ENCODE measurements at places on chromosomes 2 and 18.

- DNase-seq: no peak
These were observed 158.3 kb downstream of the ZFP36L2 start for GRCh38 chr2:43068041-43068533.

DNA sequence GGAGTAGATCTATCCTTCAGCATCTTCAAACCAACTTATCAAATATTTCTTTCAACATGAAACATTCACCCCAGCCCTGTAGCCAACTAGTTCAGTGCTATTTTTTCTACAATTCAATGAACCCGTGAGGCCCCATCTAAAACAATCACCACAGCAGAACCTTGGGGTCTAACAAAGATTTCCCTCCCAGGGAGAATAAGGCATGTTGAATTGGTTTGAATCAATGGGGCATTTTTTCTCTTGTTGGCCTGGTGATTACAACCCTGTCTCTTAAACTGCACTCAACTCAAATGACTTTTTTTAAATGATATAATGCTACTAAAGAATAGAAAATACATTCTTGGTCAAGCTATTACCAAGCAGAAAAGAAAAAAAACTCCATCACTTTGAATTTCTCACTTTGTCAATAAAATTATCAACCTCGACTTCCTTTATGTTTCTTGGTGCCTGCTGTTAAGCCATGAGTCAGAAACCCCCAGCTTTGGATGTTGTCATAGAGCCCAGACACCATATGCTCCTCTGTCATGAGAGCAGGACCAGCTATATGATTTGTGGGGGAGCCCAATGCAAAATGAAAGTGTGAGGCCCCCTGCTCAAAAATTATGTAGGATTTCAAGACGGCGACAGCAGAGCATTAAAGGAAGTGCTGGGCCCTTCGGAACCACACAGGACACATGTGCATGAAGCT is 282.4 kb downstream of the MEIS1 start:
- DNase-seq: no peak

- no peak for DNase-seq
These were observed 4.2 kb downstream of the SLC66A2 start for GRCh38 chr18:79947054-79947755.

DNA sequence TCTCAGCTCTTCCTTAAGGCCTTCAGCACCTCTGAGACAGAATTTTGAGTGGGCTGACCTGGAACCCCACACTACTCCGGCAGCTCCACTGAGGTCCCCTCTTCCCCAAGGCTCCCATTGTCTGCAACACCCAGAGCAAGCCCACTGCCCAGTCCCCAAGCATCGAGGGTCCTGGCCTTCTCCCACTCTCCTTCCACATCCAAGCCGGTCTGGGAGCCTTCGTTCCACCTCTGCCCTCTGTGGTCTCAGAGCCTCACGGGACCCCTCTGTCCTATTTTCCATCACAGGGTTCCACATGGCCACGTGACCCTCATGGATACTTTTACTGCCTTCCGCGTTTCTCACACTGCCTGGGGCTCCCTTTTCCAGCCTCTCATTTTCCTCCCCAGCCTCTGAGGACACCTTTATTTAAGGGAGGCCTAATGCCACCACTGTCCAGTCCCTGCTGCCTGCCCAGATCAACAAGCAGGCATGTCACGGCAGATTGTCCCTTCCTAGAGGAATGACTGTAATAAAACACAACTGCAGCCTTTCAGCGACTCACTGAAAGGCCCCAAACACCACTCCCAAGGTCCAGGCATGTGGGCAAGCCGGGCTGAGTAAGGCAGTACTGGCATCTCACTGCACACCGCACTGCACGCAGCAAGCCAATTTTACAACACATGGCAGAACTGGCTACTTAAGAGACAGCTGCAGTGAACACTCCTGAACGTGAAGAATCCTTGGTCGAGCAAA is 7.9 kb upstream of the SALL3 start:
- no peak for DNase-seq

DNA sequence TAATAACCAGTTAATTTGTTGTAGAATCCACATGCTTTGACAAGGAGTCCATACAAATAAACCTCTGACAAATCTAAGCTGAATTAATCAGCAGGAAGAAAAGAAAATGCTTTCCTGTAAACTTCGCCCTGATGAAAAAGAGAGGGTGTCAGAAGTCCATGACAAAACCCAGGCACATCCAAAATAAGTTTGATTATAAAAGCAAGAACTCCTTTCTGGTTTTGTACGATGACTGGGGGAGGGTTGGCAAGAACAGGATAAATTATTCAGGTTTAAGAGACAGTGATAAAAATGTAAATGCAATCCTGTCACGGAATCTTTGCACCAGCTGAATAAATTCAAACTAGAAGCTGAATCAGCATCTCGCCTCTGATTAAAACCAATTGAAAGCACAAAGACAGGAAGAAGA is 469.2 kb upstream of the TNP1 start:
- DNase-seq: no peak

Measured in cortex of kidney (tissue), 1 donor.